ENCODE measurements at places on chromosomes 12 and 14. TPM values are rescaled to one million over a fixed set of nuclear protein-coding genes. Genes with fewer than 3 reads are reported as not detected.
A peak's percentile ranks its signal among the peaks of the same experiment; 100 is the strongest.

GRCh38 chr12:25386831-25387731 is 136.4 kb upstream of the KRAS start:
- H3K4me1 ChIP-seq, result peaks cover 5% of the 10 kb centered on the region
- H3K27me3 ChIP-seq, result no peaks in the 10 kb centered on the region
- no peaks in the 10 kb centered on the region for H3K36me3 ChIP-seq
- H3K4me3 ChIP-seq, result peak overlapping the region; percentile 45

- H3K27me3 ChIP-seq, result no peaks in the 10 kb centered on the region
- H3K27ac ChIP-seq, result no peak overlapping the region
- no peak for DNase-seq
- H3K4me3 ChIP-seq, result no peak overlapping the region
Observed at GRCh38 chr12:110301065-110301806, 20.2 kb downstream of the ATP2A2 start.

DNA sequence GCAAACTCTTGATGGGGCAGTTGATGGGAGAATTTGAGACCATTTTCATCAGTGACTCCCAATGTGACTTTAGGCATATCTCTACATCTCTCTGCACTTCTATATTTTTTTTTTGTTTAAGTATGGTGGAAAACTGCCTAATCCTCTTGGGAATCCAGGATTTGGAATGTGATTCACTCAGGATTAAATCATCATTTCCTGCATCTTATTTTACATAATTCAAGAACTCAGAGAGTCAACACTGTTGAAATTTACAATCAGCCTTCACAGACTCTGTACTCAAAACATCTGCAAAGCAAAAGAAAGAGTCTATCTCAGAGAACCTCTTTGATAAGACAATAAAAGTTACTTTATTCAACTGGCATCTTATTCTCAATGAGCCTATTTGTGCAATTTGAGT is 260.7 kb upstream of the NOS1 start:
- no peak for DNase-seq
- no peaks in the 10 kb centered on the region for H3K36me3 ChIP-seq
- no peaks in the 10 kb centered on the region for H3K4me1 ChIP-seq
- H3K4me3 ChIP-seq, result no peak overlapping the region
- no peak overlapping the region for H3K27ac ChIP-seq

- DNase-seq, result no peak
- H3K36me3 ChIP-seq, result no peaks in the 10 kb centered on the region
- H3K27me3 ChIP-seq, result no peaks in the 10 kb centered on the region
Observed at GRCh38 chr12:32240162-32240561, 133.5 kb downstream of the BICD1 start.

GRCh38 chr14:104794099-104794498 is 1.4 kb downstream of the AKT1 start:
- DNase-seq, result peak; percentile 86
- peak overlapping the region; percentile 89 for H3K4me3 ChIP-seq
- peak overlapping the region; percentile 79 for H3K27ac ChIP-seq
- peaks cover 63% of the 10 kb centered on the region for H3K4me1 ChIP-seq

GRCh38 chr12:10968765-10969456 is 17.8 kb downstream of the TAS2R50 start:
- H3K4me3 ChIP-seq, result no peak overlapping the region
- peaks cover 4% of the 10 kb centered on the region for H3K4me1 ChIP-seq
- H3K27ac ChIP-seq, result no peak overlapping the region
- DNase-seq, result peak; percentile 30
- no peaks in the 10 kb centered on the region for H3K27me3 ChIP-seq

DNA sequence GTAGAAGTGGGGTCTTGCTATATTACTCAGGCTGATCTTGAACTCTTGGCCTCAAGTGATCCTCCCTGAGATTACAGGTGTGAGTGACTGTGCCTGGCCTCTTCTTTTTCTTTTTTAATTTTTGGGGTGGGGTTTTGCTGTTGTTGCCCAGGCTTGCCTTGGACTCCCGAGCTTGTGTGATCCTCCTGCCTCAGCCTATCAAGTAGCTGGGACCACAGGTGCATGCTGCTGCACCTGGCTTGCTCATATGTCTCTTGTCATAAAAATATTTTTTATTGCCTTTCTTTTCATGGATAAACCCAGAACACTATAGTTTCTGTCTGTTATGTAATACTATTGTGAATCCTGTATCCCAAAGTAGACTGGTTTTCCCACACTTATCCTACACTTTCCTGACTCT is 26.0 kb downstream of the SCYL2 start:
- DNase-seq, result no peak
- H3K4me3 ChIP-seq, result no peak overlapping the region
- H3K4me1 ChIP-seq, result no peaks in the 10 kb centered on the region
- peaks cover 13% of the 10 kb centered on the region for H3K36me3 ChIP-seq

GRCh38 chr12:90174198-90174510 is 465.5 kb upstream of the ATP2B1 start:
- H3K27ac ChIP-seq, result no peak overlapping the region
- no peaks in the 10 kb centered on the region for H3K27me3 ChIP-seq
- no peak overlapping the region for H3K4me3 ChIP-seq
- H3K4me1 ChIP-seq, result no peaks in the 10 kb centered on the region
- H3K36me3 ChIP-seq, result no peaks in the 10 kb centered on the region
- DNase-seq, result no peak

DNA sequence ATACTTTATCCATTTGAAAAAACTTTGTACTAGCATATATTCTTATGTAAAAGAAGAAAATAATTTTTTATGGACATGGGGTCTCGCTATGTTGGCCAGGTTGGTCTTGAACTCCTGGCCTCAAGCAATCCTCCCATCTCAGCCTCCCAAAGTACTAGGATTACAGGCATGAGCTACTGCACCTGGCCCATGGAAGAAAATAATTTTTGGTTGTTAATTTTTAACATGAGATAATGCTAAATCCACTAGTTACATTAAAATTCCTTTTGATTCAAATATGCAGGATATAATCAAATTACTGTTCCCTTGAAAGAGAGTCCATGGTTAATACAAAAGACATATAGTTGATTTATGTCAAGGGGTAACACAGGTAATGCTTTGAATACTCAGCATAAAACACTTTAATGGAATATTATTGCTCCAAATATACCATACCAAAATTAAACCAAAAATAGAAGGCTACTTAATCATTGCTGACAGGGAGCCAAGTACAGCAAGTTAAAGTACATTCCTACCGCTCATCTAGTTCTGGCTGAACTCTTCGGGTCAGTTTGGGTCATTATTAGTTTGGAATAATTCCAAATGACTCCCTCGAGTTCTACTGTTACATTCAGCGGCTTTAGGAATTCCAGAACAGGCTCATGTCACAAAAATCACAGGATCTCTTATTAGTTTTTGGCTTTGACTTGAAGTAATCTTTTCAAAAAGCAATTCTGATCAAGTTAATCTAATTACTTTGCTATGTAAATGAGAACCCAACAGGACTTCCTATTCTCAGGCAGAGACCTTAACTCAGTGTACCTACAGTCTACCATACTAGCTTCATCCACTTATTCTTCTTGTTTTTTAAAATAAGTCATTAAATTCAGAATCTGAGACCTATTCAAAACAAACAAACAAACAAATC is 6.1 kb downstream of the SOS2 start:
- DNase-seq, result no peak
- no peak overlapping the region for H3K27ac ChIP-seq
- no peaks in the 10 kb centered on the region for H3K27me3 ChIP-seq
- H3K4me1 ChIP-seq, result peaks cover 38% of the 10 kb centered on the region
- H3K36me3 ChIP-seq, result no peaks in the 10 kb centered on the region

GRCh38 chr14:73936548-73936947 is 13.3 kb downstream of the FAM161B start:
- no peak overlapping the region for H3K4me3 ChIP-seq
- peaks cover 76% of the 10 kb centered on the region for H3K36me3 ChIP-seq
- no peaks in the 10 kb centered on the region for H3K4me1 ChIP-seq
- DNase-seq, result no peak

- H3K4me3 ChIP-seq, result no peak overlapping the region
- H3K4me1 ChIP-seq, result peaks cover 55% of the 10 kb centered on the region
- no peak for DNase-seq
- no peaks in the 10 kb centered on the region for H3K36me3 ChIP-seq
- H3K27ac ChIP-seq, result peak overlapping the region; percentile 25
Observed at GRCh38 chr12:109868182-109869051, 11.9 kb downstream of the GLTP start.

DNA sequence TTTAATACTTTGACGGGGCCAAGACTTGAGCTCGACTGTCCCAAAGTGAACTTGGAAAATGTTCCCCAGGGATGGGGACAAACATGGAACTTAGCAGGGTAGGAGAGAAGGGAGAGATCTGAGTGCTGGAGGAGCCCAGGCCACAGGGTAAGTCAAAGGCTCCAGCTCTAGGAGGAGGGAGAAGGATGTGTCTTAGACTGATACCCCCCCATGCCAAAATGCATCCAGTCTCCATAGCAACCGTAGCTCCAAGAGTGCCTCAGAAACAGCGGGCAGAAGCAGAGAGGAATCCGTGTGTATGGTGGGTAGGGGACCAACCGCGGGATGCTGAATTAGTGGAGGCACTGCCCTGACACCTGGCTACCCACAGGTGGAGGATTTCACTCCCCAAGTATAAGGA is 845 bp upstream of the AGAP2 start:
- peaks cover 8% of the 10 kb centered on the region for H3K27me3 ChIP-seq
- no peak for DNase-seq
- no peak overlapping the region for H3K4me3 ChIP-seq
- H3K4me1 ChIP-seq, result peaks cover 42% of the 10 kb centered on the region
- H3K36me3 ChIP-seq, result no peaks in the 10 kb centered on the region
- no peak overlapping the region for H3K27ac ChIP-seq

- H3K4me3 ChIP-seq, result no peak overlapping the region
- DNase-seq, result no peak
- no peaks in the 10 kb centered on the region for H3K36me3 ChIP-seq
- no peak overlapping the region for H3K27ac ChIP-seq
Observed at GRCh38 chr14:54942913-54943312, 40.3 kb upstream of the GCH1 start.

DNA sequence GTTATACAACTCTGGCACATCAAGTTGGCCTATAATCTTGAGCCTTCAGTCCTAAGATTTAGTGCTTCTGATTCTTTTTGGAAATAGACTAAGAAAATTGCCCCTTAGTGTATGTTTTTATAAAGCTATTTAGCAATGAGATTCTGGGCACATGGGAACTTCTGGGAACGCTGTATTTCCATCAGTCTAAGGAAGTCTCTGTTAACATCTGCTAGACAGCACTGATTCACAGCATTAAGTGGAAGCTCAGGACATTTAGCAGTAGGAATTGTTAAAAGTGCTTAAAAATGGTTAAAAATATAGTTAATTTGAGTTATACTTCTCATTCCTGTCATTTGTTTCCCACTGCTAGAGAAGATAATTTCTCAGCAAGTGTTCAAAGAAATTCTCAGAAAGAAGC is 579.1 kb downstream of the SLC16A7 start:
- H3K4me3 ChIP-seq, result no peak overlapping the region
- no peak for DNase-seq
- no peaks in the 10 kb centered on the region for H3K27me3 ChIP-seq
- H3K36me3 ChIP-seq, result no peaks in the 10 kb centered on the region

- H3K27ac ChIP-seq, result no peak overlapping the region
- no peaks in the 10 kb centered on the region for H3K27me3 ChIP-seq
- H3K36me3 ChIP-seq, result no peaks in the 10 kb centered on the region
- no peaks in the 10 kb centered on the region for H3K4me1 ChIP-seq
- DNase-seq, result no peak
- H3K4me3 ChIP-seq, result no peak overlapping the region
Observed at GRCh38 chr12:31803306-31804184, 74.7 kb upstream of the AMN1 start.

DNA sequence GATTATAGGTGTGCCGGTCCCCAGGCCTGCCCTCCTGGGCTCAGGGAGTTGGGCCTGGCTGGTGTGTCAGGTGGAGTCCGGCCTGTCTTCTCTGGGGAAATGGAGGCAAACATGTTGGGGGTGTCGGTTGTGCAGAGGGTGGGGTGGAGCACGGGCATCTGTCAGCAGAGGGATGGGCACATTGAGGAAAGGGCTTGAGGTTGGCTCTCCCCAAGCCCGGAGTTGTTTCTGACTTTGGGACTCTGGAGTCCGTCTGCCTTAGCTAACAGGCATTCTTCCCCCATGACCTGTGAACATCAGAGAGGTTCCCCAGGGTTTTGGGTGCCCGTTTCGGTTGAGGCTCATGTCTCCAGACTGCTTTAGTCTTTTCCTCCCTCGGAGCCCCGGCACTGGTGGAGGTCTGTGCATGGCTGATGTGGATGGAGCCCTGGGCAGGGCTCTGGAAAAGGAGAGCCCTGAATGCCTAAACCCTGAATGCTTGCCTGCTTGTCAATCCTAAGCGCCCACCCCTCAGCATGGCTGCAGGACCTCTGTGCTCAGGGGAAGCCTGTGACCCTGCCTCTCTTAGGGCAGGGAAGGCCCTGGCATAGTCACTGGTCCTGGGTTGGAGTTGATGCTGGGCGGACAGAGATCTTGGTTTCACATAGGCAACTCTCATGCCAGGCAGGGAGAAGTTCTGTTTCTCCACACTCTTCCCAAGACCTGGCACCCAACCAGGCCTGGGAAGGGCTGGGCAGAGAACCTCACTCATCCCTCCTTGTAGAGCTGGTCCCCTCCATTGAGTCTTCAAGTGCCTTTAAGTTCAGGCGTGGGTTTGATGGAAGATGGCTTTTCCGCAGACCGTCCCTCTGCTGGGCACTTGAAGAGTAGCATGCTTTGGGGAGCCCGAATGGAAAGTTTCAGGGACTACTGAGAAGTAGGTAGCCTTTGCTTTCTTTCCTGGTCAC is 12.9 kb downstream of the NYNRIN start:
- no peaks in the 10 kb centered on the region for H3K4me1 ChIP-seq
- H3K27me3 ChIP-seq, result no peaks in the 10 kb centered on the region
- DNase-seq, result no peak
- no peak overlapping the region for H3K27ac ChIP-seq
- no peak overlapping the region for H3K4me3 ChIP-seq
- no peaks in the 10 kb centered on the region for H3K36me3 ChIP-seq

- no peaks in the 10 kb centered on the region for H3K27me3 ChIP-seq
- no peak overlapping the region for H3K4me3 ChIP-seq
- no peak for DNase-seq
- H3K4me1 ChIP-seq, result peaks cover 26% of the 10 kb centered on the region
- H3K27ac ChIP-seq, result no peak overlapping the region
Observed at GRCh38 chr14:76923431-76924370, 97.5 kb downstream of the LRRC74A start.

GRCh38 chr12:39441189-39441962 is 1.5 kb downstream of the KIF21A start:
- H3K4me1 ChIP-seq, result peaks cover 15% of the 10 kb centered on the region
- H3K27ac ChIP-seq, result no peak overlapping the region
- no peak for DNase-seq
- H3K27me3 ChIP-seq, result peaks cover 4% of the 10 kb centered on the region
- no peaks in the 10 kb centered on the region for H3K36me3 ChIP-seq

PABPN1 gene
- total RNA-seq, result 129 TPM

ERP27 gene
- not detected for total RNA-seq

SLC25A47 gene
- not detected for total RNA-seq

PRR13 gene
- 183 TPM for total RNA-seq

EGLN3 gene
- total RNA-seq, result 3.1 TPM

C3AR1 gene
- 17.8 TPM for total RNA-seq

KIF26A gene
- 7.2 TPM for total RNA-seq

TAS2R13 gene
- total RNA-seq, result 6.8 TPM

FGD6 gene
- total RNA-seq, result 14.7 TPM

SLC6A13 gene
- 1.8 TPM for total RNA-seq

NOS1 gene
- total RNA-seq, result 4.2 TPM
